CD4-positive, alpha-beta T cell treated with Interleukin-17A for 1 hour (primary cell): ENCODE measurements at places on chromosomes 2 and 18.

DNA sequence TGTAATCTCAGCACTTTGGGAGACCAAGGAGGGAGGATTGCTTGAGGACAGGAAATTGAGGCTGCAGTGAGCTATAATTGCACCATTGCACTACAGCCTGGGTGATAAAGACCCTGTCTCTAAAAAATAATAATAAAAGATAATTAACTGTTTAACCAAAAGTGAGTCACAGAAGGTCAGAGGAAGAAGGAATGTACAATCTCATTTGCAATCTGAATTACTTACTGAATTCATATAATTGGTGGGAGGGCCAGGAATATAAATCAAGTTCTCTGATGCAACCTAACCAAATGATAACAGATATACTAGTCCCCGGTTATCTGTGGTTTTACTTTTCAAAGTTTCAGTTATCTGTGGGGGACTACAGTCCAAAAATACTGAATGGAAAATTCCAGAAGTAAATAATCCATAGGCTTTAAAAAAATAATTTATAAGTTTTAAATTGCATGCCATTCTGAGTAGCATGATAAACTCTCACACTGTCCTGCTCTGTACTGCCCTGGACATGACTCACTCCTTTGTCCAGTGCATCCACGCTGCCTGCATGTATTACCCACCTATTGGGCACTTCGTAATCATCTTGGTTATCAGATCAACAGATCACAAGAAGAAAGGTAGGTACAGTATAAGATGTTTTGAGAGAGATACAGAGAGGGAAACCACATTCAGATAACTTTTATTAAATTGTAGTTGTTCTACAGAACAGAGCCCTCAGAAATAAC, 12.8 kb upstream of the MATN3 start:
- DNase-seq, result no peak

DNA sequence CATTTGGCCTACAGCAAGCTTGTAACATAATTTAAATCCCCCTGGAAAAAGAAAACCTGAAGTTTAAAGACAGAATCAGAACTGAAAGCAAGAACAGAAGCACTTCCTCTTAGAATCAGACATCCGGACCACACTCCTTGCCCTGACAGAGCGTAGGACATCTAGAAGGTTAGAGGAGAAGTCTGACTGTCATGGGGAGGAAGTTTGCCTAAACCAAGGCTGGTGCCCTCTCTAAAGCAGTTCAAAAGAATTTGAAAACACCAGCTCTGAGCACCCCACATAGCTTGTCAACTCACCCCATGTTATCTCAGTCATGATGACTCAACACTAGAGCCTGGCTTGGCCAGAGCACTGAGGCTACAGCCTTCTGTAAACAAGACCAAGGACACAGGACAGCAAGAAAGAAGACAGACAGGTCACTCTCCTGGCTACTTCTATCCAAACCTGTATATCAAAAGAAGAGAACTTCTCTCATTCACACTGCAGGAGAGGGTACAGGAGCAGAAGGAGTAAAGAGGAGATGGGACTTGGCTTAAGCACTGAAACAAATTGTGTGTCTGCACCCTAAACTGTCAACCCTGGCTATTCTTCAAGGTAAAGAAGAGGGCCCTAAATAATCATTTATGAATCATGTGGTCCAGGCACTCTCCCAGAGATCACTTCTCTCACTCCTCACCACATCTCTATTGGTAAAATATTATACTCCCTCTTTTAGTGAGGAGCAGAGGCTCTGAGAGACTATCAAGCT, 198.6 kb downstream of the MEMO1 start:
- DNase-seq, result peak; percentile 33

DNA sequence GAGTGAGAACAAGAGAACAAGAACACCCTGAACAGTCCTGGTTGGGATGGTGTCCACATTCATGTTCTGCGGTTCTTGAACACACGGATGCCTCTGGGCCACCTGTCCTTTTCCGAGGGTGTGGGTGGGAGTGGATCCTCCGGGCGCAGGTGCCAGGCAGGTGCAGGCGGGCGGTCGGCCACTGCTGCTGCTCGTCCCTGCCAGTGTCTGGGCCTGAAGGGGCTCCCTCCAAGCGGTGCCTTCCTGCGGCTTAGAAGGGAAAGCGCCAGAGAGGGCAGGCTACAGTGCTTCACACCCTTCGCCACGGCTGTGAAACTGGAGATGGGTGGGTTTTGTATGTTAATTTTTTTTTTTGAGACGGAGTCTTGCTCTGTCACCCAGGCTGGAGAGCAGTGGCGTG, 8.0 kb upstream of the D2HGDH start:
- DNase-seq, result no peak

- DNase-seq, result no peak
Observed at GRCh38 chr2:48793671-48794070, 38.1 kb upstream of the LHCGR start.

GRCh38 chr2:6647046-6647445, 218.7 kb downstream of the CMPK2 start:
- no peak for DNase-seq

- no peak for DNase-seq
Observed at GRCh38 chr18:62992877-62993365, 277.6 kb downstream of the PHLPP1 start.

DNA sequence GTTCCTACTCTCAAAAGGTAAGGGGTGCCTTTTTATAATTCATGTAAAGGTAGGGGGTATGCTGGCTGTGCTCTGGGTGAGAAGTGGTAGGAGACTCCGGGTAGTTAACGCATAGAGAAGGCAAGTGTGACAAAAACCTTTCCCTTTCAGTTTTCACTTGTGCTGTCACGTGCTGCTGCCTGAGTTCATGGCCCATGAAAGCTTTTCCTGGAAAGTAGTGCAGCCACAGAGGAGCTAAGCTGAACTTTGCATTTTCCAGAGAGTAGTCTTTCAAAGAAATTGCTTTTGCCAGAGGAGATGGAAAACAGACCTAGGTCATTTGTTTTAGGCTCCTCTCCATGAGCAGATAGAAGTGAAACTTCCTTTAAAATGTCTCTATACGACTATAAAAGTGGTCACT, 44.7 kb downstream of the THSD7B start:
- DNase-seq, result no peak

- DNase-seq, result no peak
Observed at GRCh38 chr2:239926587-239927232, 98.4 kb downstream of the NDUFA10 start.

DNA sequence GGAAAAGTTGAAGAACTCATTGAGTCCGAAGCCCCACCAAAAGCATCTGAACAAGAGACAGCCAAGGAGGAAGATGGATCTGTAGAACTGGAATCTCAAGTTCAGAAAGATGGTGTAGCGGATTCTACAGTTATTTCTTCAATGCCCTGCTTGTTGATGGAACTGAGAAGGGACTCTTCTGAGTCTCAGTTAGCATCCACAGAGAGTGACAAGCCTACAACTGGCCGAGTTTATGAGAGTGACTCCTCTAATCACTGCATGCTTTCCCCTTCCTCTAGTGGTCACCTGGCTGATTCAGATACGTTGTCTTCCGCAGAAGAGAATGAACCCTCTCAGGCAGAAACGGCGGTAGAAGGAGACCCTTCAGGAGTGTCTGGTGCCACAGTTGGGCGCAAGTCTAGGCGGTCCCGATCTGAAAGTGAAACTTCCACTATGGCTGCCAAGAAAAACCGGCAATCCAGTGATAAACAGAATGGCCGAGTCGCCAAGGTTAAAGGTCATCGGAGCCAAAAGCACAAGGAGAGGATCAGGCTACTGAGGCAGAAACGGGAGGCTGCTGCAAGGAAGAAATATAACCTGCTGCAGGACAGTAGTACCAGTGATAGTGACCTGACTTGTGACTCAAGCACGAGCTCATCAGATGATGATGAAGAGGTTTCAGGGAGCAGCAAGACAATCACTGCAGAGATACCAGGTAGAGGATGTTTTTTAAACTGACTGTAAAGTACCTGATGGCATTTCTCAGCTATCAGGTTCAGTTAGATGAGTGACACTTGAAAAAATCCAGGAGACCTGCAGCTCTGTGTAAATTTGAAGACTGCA, 111.9 kb downstream of the HAUS1 start:
- no peak for DNase-seq

DNA sequence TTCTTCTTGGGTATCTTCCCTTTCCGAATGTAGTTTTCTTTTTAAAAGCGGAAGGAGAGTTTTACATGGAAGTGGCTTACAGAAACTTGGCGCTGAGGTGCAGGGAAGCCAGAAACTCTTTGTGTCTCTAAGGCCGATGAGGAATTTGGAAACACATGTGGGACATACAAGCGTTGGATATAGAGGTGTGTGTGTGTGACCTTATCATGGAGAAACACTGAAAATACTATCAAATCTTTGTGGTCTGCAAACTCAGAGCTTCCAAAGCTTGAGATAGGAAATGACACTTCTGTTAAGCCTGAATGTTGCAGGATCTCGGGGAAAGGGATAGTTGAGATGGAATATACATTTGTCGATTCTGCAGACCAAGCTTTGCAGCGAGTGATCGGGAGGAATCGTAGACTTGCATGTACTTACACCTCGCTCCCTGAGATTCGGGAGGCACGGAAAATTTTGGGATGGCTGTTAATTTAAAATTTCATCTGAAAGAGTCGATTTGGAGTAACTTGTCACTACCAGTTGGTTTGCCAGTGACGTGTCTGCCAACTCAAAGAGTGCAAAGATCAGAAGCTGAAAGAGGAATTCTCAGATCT, 1.0 kb downstream of the NAB1 start:
- no peak for DNase-seq

DNA sequence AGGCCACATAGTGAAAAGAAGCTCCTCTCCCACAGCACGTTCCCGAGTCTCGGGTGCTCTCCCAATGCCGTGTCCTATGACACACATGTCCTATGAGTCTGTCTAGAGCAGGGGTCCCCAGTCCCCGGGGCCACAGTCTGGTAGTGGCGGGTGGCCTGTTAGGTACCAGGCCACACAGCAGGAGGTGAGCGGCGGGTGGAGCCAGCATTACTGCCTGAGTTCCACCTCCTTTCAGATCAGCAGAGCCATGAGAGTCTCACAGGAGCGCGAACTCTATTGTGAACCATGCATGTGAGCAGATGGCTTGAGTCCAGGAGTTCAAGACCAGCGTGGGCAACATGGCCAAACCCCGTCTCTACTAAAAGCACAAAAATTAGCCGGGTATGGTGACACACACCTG, 112.6 kb downstream of the ZBTB7C start:
- DNase-seq, result no peak

GRCh38 chr2:144603334-144603733, 83.4 kb upstream of the ZEB2 start:
- DNase-seq, result no peak

GRCh38 chr2:233546774-233547173, 19.8 kb downstream of the USP40 start:
- no peak for DNase-seq

DNA sequence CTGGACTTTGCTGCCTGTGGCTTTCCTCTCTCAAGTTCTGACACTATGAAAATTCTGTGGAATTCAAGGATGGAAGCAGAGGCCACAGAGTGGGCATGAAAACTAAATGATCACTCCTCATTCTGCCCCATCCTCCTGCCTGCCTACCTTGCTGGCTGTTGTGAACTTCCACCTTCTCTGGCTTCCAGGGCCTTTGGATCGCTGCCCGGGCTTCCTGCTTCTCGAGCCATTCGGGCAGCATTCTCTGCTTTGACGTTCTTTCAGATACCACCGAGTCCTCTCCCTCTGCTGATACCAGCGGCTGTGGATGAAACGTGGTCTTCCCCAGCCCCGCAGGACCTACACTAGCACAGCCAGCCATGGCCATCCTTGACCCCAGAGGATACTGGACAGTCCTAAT, 327.7 kb upstream of the SLC14A2 start:
- DNase-seq, result no peak

GRCh38 chr2:221549143-221549542, 23.0 kb downstream of the EPHA4 start:
- DNase-seq, result no peak

GRCh38 chr2:134144081-134144596, 109.7 kb upstream of the MGAT5 start:
- DNase-seq, result no peak

- no peak for DNase-seq
Observed at GRCh38 chr2:213068676-213069359, 82.6 kb downstream of the IKZF2 start.

GRCh38 chr18:45838302-45839070, 13.0 kb downstream of the SIGLEC15 start:
- DNase-seq, result no peak
